Pancreas (tissue), 10 donors: ENCODE measurements at places on chromosomes 2 and 18. TPM values are rescaled to one million over a fixed set of nuclear protein-coding genes. Genes with fewer than 3 reads are reported as not detected.

DNA sequence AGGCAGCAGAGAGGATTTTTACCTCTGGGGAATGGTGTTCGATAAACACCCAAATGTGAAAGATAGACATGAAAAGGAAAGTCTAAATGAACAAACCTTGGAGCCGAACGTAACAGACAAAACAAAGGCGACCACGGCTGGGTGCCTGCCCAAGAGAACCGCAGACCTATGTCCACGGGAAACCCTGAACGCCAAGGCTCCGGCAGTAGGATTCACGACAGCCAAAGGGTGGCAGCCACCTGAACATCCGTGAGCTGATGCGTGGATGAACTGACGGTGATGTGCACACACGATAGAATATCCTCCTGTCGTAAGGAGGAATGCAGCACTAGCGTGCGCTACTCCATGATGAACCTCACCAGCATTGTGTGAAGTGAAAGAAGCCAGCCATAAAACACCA is 85.6 kb downstream of the MBP start:
- no peak for DNase-seq

DNA sequence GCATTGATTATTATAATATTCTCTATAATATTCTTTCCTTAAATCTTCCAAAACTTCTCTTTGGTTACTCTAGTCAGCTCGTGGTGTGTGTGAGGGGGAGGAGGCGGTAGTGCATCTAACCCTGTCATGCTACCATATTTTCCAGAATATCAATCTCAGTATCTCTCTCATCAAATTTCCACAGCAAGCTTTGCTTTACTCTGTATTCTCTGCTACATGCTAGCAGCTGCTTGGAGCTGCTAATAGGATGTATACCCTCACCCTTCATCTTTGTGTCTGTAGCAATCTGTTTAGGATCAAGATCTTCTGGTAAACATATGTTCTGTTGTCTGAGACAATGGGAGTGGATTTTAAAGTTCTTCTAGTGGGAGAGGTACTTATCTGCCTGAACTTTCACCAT is 303.8 kb upstream of the KLHL14 start:
- DNase-seq: no peak

GRCh38 chr18:12679183-12679786 is 21.4 kb upstream of the SPIRE1 start:
- DNase-seq: peak; percentile 30

GRCh38 chr2:216546641-216547403 is 48.2 kb downstream of the RPL37A start:
- DNase-seq: no peak

GRCh38 chr2:218435003-218435982 is 16.4 kb downstream of the VIL1 start:
- DNase-seq: no peak

GRCh38 chr2:8679827-8680731 is 1.8 kb upstream of the ID2 start:
- DNase-seq: peak; percentile 84

GRCh38 chr2:128563348-128563687 is 244.7 kb upstream of the HS6ST1 start:
- no peak for DNase-seq

GRCh38 chr2:195961873-195962272 is 106.8 kb downstream of the DNAH7 start:
- no peak for DNase-seq

DNA sequence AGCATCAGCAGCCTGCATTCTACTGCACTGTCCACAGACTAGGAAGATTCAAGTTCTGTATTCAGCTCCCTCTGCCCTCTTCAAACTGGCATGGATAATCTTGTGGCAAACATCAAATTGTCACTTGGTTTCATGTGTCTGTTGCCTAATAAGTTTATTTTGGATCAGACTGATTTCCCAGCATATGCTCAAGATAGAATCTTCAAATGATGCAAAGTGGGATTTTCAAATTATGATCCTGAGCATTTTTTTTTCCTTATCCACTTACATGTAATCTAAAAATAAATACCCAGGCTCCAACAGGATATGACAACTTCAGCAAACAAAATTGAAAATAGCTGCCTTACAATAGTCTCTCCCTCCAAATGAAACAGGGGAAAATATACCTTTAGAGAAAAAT is 160.9 kb upstream of the VRK2 start:
- no peak for DNase-seq

GRCh38 chr18:69469444-69469919 is 68.8 kb downstream of the DOK6 start:
- no peak for DNase-seq

- no peak for DNase-seq
Measured at GRCh38 chr2:195392446-195393336, 264.3 kb upstream of the SLC39A10 start.

The SCN2A gene
- 0.19 TPM for polyA plus RNA-seq

The TEX261 gene
- polyA plus RNA-seq: 19.0 TPM

The DCC gene
- 0.38 TPM for polyA plus RNA-seq

The TMEM198 gene
- polyA plus RNA-seq: 13.3 TPM

The ATP8B1 gene
- polyA plus RNA-seq: 10.2 TPM
